PC-3 (cell line): ENCODE measurements at places on chromosomes 4 and X. TPM values are rescaled to one million over a fixed set of nuclear protein-coding genes. Genes with fewer than 3 reads are reported as not detected.

DNA sequence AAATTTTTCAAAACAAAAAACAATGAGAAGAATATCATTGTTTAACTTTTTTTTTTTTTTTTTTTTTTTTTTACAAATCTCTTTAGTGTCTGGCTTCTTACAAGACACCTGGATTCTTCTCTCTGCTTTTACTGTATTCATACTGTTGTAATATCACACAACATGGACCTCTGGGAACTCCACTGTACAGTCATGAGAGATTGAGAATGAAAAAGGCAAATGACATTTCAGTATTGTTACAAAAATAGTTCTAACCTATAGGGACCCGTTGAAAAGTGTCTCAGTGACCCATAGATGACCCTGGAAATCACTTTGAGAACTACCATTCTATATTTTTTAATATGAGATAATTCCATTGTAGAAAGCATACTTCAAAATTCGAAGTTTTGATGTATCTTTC is 124.4 kb downstream of the SLIT2 start:
- DNase-seq: no peak

- DNase-seq: no peak
Observed at GRCh38 chr4:7338876-7339623, 95.7 kb downstream of the PSAPL1 start.

DNA sequence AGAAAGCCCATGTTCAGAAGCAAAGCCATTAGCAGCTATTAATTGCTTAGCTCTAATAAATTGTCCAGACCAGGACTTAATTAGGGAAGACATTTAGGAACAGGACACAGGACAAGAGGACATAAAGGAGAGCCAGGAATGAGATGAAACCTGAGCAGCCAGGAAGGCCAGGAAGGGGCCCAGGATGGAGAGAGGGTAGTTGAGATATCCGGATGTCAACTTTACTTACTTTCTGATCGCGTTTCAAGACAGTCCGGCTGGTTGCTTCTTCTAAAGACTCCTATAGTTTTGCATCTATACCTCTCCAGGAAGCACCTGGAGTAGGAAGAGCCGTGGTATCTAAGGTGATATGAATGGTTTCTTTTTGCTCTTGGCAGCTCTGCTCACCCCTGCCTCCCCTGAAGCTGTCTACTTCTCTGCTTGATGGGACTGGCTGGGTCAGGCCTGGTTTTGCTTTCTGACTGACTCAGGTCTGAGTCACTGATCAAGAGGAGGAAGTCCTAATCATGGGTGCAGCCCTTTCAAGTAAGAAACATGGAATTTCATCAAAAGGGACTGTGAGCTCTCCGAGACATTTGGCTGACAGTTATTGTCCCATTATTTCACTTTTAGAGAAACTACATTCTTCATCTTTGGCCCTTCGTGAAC is 733.3 kb downstream of the RPA4 start:
- DNase-seq: peak; percentile 82

GRCh38 chr4:138916763-138917162 is 98.8 kb upstream of the NOCT start:
- DNase-seq: no peak

DNA sequence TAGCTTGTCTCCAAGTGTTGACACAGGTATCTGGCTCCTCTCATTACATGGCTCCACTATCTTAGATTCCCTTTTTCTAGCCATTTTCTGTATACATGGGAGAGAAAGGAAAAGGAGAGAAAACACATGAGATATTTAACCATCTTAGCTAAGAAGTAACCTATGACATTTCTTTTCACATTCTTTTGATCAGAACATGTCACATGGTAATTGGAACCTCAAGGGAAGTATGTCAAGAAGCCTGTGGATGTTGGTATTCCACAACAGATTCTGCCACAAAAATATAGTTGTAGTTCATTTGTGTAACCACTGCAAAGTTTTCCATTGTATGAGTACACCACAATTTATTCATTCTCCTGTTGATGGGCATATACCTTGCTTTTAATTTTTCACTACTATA is 18.7 kb upstream of the GABRB1 start:
- no peak for DNase-seq

DNA sequence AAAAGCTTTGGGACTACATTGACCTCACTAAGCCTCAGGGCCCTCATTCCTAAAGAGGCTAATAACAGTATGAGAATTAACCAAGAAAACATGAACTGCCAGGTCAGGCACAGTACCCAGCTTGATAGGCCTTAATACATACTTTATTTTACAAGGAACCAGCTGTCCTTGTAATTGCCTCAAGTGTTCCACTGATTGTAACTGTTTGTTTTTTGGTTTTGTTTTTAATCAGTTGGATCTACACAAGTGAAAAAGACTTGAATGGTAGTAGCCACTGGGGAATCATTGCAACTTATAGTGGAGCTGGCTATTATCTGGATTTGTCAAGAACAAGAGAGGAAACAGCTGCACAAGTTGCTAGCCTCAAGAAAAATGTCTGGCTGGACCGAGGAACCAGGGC is 35.6 kb downstream of the PKD2 start:
- no peak for DNase-seq

DNA sequence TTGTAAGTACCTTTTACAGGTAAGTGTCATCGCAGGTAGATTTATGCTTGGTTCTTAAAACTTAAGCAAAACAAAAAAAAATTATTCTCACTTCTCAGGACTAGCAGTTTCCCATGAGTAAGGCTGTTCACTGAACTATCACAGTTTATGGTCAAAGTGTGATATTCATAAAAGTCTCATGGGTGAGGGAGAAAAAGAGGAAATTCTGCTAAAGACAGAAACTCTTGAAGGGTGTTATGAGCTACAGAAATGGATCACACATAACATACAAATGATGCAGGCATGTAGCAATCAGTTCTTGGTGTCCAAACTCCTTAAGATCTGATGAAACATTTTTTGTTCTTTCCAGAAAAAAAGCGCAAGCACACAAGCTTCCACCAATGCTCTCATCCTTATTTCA is 8.5 kb downstream of the RAB9A start:
- no peak for DNase-seq

DNA sequence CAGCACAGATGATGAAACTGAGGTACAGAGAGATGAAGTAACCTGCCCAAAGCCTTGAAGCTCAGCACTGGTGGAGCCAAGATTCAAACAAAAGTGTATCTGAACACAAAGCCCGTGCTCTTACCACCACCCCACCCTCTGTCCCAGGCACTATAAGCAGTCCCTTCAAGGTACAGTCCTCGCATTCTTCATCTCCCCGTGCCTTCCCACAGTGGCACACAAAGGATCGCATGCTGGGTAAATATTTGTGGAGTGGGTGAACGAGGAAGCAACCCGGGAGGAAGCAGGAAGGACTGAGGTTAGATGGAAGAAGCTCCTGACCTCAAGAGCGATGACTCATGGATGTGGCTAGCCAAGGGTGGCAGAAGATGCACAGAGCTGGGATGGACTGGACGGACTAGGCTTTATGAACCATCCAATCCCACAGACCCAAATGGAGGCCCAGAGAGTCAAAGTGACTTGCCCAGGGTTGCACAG is 18.4 kb downstream of the IQSEC2 start:
- DNase-seq: peak; percentile 87

DNA sequence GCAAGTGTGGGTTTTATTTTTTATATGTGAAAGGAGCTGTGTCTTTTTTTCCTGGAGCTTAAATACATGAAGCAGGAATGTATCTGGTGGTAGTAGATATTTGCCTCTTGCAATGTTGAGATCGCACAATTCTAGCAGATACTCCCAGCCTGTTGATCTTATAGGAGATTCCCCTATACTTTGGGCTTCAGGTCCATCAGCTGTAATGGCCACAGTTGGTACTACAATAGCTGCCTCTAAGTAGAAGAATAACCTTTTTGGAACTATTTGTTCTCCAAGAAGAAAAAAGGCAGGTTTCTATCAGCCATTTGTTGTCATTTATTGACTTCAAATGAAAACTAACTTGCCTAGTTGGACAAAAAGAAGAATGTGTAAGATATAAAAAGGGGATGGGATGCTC is 37.7 kb downstream of the LIMCH1 start:
- peak; percentile 13 for DNase-seq

GRCh38 chr4:6122496-6122895 is 77.9 kb downstream of the JAKMIP1 start:
- no peak for DNase-seq

DNA sequence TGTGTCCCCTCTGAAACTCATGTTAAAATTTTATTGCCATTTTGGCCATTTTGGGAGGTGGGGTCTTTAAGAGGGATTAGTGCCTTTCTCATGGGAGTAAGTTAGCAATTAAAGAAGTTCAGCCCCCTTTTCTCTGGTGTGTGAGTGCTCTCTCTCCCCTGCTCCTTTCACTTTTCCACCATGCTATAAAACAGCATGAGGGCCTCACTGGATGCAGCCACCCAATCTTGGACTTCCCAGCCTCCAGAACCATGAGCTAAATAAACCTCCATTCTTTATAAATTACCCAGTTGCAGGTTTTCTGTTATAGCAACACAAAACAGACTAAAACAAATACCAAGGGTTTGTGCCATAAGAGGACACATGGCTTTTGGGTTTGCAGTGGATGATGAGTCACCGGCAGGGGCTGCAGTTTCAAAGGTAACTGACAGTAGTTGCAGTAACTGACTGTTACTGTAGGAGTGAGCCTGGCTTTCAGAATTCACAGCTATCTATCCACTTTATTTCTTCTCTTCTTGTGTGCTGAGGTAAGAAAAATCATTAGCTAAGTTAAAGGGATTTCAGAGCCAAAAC is 121.5 kb downstream of the PPEF1 start:
- DNase-seq: peak; percentile 49

GRCh38 chrX:12363216-12363615 is 224.9 kb downstream of the FRMPD4 start:
- no peak for DNase-seq

GRCh38 chr4:163587867-163588266 is 93.4 kb downstream of the TMA16 start:
- DNase-seq: peak; percentile 18

DNA sequence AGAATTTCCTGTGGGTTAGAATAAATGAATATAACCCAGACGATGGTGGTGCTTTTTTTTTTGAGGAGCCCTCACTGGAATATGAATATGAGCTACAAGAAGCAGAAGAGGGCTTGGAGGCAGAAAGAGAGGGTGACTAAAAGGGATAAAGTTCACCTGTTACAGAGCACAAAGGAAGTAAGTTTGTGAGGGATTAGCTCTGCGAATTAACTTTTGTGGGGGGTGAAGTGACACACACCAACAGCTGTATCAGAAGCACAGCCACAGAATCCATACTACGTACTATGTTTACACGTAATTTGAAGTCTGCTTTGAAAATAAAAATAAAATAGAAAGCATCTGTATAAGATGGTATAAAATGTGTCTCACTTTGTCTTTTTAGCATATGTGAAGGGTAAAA is 963.6 kb upstream of the DIAPH2 start:
- DNase-seq: no peak

DNA sequence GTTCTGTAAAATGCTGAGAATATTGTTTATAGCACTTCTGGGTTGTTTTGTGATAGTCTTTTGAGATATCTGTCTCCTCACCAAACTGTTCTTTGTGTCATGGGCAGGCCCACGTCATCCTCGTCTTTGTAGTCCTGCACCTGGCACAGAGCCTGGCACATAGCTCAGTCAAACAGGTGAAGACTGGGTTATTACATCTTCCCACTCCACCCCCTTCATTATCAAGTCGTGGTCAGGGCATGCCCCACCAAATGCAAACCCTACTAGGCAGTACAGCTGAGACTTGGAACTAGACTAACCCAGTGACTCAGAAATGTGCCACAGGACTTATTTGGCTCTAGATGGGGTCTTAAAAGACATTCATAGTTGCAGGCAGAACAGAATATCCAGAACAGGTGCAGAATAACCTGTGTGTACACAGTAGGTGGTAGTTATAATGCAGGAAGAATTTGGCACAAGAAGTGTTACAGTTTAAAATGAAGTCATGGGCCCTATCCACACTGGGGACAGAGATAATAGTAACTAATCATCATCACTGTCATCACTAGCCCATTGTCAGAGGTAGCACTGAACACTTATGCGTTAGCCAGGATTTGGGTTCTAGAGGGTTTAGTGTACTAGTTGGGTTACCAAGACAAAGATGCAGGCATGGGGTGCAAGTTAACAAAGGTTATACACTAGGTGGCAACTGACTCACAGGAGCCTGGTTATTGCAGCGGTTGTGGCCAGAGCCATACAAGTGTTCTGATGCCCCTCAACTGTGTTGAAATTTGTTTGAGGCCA is 74.9 kb downstream of the TBL1X start:
- no peak for DNase-seq

- DNase-seq: peak; percentile 5
Observed at GRCh38 chrX:150167482-150168324, 195.4 kb upstream of the MAMLD1 start.

- no peak for DNase-seq
Observed at GRCh38 chr4:73343432-73343831, 60.7 kb upstream of the ALB start.

DNA sequence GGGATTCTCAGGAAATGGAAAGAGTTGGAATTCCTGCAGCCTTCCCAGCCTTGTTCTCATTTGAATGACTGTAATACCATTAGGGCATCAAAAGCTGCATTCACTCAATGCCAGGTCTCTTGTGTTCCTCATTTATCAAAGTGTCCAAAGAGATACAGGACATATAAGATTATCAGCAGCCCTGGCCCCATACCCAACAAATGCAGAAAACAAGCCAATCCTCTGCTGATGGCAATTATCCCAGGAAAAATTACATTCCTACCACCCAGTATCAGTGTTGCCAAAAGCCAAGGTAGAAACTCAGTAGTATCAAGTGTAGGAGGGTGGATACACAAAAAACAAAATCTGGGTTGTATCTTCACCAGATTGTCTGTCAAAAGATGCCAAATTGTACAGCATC is 18.5 kb upstream of the ASB5 start:
- no peak for DNase-seq

DNA sequence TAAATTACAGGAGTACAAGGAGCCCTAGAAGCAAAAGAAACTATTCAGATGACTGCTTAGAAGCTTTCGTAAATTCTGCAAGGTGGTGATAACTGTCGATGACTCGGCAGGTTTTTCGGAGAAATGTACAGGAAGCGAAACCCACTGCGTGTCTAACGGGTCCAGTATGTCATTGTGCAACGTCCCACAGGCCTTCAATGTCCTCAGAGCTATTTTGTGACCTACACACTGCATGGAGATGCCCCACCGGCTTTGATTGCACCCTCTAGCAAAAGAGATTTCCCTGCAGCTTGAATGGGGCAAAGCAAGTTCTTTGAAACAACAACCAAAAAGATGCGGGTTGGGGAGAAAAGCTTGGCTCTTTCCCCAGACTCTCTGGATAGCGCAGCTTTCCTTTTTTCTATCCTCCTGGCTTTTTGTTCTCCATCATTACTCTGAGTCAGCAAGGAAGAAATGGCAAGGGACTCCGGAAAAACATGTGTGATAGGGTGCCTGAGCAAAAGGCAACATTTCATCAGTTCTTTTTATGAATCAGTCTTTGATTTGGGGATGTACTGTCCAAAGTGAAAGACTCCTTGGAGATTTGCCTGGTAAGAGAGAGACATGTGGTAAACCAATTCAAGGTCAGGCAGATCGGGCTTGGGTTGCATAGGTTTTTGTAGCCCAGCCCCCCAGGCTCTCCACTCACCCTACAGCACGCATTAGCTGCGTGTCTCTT is 112.0 kb upstream of the TBL1X start:
- DNase-seq: peak; percentile 39

EDNRA gene
- total RNA-seq: 2.1 and 2.4 TPM in 2 replicates

PFKFB1 gene
- 0.22 and 1.1 TPM in 2 replicates for total RNA-seq

ZMAT1 gene
- total RNA-seq: not detected in 2 replicates

MAGEB3 gene
- not detected in 2 replicates for total RNA-seq

DMRTC1 gene
- not detected in 2 replicates for total RNA-seq

SASH3 gene
- total RNA-seq: not detected in 2 replicates

UGT2B17 gene
- not detected in 2 replicates for total RNA-seq
